ENCODE measurements at places on chromosomes 4 and X.
A peak's percentile ranks its signal among the peaks of the same experiment; 100 is the strongest.

DNA sequence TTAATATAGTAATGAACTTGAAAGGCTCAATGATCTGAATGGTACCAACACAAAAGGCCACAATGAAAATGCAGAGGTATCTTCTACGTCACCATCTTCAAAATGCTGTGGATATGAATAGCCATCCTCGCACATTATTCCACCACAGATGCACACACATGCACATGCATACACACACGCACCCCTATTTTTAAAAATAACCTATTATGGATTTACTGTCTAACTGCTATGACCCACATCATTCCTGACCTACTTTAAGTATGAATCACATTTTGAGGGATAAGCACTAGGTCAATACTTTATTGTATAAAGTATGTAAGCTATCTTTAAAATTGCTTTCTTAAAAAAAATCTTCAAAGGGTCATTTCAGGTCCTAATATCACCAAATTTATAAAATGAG lies 24.4 kb upstream of the CORIN start:
- no peak for DNase-seq

- no peak for DNase-seq
Measured at GRCh38 chr4:113750734-113751133, 10.8 kb downstream of the CAMK2D start.

DNA sequence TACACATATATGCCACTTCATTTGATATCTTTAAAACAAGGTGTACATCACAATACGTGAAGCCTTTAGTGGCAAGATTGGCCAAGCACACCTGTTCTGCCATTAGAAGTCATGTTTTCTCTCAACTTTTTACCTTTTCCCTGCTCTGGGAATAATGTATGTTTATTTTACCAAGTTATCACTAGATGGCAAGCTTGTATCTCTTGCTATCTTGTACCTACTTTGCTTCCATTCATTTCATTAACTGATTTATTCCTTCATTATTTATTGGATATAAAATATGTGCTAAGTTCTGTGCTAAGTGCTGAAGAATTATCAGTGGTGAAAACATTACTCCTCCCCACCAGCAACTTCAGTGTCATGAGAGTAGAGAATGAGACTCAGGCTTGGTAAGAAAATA lies 245.5 kb downstream of the ANK2 start:
- no peak for DNase-seq

DNA sequence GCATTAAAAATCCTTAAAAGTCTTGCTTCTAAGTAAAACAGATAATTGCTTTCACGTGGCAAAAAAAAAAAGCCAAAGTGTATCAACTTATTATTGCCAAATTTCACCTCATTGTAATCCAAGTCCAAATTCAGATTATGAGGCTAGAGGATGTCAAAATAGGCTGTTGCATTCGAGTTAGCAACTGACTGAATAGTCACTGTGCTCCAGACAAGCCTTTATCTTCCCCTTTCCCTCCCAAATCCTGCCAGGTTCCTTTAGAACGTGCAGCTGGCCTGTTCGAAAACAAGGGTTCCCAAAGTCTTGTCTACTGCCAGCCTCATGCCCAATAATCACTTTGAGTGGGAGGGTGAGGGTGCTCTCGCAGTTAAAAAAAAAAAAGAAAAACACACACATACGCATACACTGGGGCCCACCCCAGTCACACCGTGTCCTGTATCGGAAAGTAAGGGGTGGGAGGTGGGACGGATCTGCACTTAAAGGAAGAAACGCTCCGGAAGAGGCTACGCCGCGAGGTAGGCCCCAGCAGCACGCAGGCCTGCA lies 603 bp downstream of the MAD2L1 start:
- DNase-seq: no peak

DNA sequence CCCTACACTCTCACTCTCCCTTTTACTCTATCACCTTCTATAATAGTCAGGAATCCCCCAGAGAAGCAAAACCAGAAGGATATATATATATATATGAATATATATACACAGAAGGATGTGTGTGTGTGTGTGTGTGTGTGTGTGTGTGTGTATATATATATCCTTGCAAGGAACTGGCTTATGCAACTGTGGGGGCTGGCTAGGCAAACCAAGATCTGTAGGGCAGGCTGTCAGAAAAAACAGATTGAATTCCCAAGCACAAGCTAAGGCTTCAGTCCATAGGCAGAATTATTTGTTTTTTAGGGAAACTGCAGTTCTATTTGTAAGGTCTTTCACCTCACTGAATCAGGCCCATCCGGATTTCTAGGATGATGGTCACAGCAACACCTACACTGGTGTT lies 13.0 kb upstream of the KLHL2 start:
- DNase-seq: no peak

GRCh38 chr4:185358959-185359358 lies 36.8 kb downstream of the LRP2BP start:
- no peak for DNase-seq

DNA sequence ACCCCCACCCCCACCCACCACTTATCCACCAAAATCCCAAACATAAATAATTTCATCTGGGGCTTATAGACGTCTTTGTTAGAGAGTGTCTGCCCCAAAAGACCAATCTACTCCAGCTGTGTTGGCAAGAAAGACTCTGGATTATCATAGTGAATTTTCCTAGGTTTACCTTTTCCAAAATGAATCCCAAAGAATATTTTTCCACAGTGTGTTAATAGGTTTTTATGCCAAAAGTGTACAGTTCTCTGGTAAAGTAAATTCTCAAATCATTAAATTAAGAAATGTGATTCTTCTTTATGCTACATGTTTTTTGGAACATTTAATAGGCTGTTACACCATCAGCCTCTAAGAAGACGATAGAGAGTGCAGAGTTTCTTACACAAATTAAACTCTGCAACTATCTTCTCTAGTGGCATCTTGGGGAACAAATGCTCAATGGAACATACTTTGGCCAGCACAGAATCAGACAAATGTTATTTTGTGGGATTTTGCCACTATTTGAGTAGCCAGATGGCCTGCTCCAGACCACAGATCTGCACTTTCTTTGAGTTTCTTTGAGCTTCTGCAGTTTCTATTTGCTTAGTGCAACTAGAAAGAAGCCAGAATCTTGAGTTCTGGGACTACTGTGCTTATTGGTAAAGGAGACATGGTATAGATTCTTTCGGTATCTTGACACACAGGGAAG lies 206.0 kb downstream of the KIT start:
- DNase-seq: no peak

GRCh38 chr4:168057412-168057811 lies 34.9 kb upstream of the ANXA10 start:
- no peak for DNase-seq

- peak; percentile 65 for DNase-seq
Measured at GRCh38 chr4:173448103-173448502, 49.2 kb upstream of the SCRG1 start.

DNA sequence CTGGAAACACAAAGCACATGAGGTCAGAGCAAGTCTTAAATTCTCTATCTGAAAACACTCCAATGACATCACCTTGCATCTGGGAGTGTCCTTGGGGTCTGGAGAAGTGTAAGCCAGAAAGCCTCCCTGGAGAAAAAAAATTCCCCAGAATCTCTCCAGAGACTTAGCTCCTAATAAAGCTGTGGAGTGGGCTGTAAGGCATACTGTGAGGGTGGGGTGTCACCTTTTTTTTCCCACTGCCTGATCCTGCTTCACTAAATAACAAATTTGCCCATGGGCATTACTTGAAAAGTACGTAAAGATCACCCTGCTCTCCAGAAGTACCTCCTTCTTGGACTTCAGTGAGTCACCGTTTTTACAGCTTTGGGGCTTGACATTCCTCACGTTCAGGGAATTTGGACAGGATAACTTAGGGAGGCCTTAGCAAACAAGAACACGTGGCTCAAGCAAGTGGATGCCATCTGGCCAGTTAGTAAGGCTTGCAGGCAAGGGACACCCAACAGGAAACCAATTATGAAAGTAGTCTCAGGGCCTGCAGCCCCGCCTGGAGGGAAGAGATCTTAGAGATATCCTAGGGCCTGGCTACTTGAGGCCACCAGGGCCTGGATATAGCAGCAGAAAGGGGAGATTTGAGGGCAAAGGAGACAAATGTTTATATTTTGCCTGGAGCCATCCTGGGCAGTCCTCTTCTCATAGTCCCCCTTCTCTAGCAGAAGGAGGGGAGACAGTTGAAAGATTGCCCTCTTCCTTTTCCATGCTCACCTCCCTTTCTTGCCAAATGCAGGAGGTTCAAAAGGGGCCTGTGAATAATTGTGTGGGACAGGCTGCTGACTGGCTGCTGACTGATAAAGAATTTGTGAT lies 60.1 kb upstream of the PLAC1 start:
- DNase-seq: peak; percentile 98

DNA sequence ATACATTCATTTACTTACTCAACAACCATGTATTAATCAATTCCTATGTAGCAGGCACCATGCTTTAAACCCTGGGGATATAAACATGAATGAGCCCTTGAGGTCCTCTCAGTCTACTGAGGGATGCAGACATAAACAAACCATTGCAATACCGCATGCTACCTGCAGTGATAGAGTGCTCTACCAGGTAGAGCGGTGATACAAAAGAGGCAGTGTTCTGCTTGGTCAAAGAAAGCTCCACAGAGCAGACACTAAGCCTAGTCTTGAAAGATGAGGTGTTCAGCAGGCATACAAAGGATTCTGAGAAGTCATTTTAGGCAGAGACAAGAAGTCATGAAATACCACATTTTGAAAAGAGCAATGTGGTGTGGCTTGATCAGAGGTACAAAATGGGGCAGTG lies 26.9 kb upstream of the AMOT start:
- DNase-seq: no peak

- no peak for DNase-seq
Measured at GRCh38 chr4:58760737-58761136, 1650.6 kb upstream of the IGFBP7 start.

- DNase-seq: no peak
Measured at GRCh38 chr4:188032170-188032569, 36.6 kb downstream of the ZFP42 start.

GRCh38 chr4:111713276-111713675 lies 432.0 kb upstream of the FAM241A start:
- no peak for DNase-seq

DNA sequence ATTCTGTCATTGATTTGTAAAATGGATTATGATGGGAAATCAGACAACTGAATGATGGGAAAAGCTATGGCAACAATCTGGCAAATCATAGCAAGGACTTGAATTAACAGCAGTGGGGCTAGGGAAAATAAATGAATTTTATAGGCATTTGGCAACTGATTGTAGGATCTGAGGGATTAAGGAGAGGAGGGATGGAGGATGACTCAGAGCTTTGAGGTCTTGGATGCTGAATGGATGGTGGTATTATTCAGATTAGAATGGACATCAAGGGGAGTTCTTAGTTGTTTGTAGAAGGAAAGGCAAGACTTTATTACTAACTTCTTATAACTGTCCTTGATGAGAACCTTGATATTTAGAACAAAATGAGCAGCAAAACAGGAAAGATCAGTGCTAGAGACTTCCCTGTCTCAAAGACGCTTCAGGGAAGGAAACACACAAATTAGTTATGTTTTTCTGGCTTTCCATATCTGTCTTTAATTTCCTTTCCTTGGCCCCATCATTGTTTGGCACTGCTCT lies 51.4 kb upstream of the HHIP start:
- DNase-seq: no peak

GRCh38 chrX:23756165-23756564 lies 13.1 kb upstream of the ACOT9 start:
- DNase-seq: no peak

- no peak for DNase-seq
Measured at GRCh38 chr4:138413273-138413672, 171.1 kb upstream of the SLC7A11 start.

GRCh38 chrX:46589977-46590723 lies 16.6 kb downstream of the CHST7 start:
- peak; percentile 59 for DNase-seq

DNA sequence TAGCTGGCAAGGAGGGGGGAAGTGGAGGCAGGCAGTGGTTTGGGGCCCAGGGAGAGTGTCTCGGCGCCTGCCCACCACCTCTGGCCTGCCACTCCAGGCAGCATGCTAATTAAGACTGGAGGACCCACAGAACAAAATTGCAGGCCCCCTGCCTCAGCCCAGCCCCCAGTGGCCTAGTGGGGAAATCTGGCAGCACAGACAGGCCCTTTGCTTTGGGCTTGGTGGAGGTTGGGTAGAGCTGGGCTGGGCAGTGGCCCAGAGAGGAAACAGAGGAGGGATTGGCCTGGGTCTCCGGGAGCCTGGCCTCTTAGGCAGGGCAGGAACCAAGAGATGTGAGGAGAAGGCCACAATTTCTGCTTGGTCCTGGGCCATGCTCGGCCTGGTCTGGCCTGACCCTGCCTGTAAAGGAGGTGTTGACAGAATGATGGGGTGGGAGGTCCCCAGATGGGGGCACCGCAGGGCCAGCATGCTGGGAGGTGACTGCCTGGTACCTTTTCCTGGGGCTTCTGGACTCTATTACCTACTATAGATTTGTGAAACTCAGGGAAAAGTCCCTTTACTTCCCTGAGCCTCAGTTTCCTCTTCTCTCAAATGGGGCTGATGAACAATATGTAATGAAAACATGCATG lies 92.4 kb upstream of the PJA1 start:
- no peak for DNase-seq

DNA sequence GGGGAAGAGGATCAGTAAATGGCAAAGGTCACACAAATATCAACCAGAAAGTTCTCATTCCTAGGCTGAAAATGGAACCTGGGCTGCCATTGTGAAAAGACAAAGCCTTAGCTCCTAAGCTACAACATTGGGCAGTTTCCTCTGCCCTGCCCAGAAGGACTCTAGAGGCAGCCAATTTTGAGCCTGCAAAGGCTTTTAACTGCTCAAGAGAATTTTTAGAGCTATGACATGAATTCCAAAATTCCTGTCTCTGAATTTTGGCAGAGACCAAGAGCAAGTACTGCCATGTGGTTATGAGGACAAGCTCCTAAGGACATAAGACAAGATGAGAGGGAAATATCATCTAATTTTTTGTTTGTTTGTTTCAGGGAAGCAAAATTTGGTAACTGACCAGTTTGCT lies 29.6 kb upstream of the IGFBP7 start:
- DNase-seq: peak; percentile 38

DNA sequence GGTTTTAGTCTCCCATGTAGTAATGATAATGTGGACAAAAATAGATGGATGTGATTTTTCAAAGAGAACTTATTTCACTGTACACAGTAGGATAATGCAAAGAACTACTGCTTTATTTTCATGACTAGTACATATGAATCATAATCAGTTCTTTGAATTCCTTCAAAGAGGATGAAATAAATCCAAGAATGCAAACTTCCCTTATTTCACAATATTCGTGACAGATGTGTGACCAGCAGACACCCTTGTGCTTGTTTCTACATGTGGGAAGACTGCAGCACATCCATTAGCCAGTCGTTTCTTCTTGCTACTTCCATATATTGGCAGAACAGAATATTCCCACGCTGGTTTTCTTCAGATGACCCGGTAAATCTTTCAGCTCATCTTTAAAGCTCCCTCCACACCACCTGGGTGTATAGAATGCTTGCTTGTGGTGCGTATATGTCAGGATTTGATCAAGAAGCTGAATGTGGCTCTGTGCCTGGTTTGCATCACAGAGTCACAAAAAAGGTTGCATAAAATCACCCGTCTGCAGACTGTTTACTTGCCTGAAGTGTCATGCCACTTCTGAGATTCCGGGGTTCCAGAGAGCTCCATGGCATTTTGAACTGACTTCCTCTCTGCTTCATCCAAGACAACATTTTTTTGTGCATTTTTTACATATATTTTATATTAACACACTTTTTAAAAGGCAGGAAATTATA lies 47.7 kb upstream of the FAT4 start:
- DNase-seq: peak; percentile 58

All from GM04503 (cell line).